ENCODE measurements at places on chromosomes 6 and 20.

GRCh38 chr20:60857708-60858107 is 394.4 kb upstream of the CDH4 start:
- DNase-seq: no peak

- DNase-seq: no peak
These were observed 40.2 kb downstream of the PLEKHG1 start for GRCh38 chr6:150639823-150640331.

- DNase-seq: peak; percentile 73
These were observed 796 bp downstream of the SENP6 start for GRCh38 chr6:75602246-75603105.

- DNase-seq: peak; percentile 72
These were observed 7.9 kb downstream of the NKX2-2 start for GRCh38 chr20:21505810-21506530.

DNA sequence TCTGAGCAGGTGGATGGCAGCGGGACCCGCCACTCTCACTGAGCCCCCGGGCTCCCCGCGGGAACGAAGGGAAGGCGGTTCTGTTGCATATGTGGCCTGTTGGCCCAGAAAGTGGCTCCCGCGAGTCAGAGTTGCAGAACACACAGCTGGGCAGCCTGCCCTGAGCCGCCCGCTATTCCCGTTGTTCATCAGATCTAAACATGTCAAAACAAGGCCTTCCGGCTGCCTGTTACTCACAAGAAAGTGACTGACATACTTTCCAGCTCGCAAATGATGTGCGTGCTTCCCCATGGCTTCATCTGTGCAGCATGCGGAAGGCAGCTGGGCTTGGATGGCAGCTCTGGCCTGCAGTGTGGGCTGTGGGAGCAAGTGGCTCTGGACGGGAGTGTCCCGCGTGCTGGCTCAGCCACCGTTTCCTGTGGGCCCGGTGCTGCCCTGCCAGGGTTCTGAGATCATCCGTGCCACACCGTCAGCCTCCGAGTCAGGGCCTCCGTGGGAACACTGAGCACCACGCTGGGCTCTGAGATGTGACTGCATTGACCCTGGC is 227.3 kb downstream of the ERMARD start:
- DNase-seq: no peak

DNA sequence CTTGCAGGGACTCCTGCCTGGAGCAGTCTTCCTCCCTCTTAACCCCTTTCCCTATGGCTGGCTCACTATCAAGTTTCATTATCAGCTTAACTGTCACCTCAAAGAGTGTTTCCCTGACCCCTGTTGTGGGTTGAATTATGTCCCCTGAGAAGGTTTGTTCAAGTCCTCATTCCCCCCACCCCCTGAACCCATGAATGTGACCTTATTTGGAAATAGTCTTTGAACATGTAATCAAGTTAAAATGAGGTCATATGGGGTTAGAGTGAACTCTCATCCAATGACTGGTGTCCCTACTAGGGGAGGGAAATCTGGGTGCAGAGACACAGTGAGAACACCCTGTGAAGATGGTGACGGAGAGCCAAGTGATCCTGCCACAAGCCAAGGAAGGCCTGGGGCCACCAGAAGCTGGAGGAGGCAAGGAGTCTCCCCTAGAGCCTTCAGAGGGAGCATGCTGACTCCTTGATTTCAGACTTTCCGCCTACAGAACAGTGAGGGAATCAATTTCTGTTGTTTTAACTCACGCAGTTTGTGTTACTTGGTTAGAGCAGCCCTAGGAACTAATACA is 165.2 kb upstream of the TOP1 start:
- peak; percentile 87 for DNase-seq

DNA sequence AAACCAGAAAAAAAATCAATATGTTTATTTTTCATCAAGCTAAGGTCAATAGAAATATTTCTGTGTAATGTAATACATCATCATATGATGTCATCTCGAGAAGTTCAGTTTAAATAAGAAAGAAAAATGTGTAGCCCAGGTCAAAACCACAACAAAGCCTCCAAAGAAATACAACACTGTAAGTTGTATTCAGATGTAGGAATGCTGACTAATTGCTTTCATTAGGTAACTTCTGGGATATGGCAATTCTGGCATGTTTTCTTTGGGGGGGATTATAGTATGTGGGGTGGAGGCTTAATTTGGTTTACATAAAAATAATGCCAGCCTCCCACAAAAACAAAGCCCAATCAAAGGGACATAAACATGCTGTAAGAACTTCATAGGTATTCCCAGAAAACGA is 881.8 kb upstream of the CITED2 start:
- DNase-seq: peak; percentile 38

GRCh38 chr20:40325006-40325568 is 363.9 kb downstream of the MAFB start:
- no peak for DNase-seq

DNA sequence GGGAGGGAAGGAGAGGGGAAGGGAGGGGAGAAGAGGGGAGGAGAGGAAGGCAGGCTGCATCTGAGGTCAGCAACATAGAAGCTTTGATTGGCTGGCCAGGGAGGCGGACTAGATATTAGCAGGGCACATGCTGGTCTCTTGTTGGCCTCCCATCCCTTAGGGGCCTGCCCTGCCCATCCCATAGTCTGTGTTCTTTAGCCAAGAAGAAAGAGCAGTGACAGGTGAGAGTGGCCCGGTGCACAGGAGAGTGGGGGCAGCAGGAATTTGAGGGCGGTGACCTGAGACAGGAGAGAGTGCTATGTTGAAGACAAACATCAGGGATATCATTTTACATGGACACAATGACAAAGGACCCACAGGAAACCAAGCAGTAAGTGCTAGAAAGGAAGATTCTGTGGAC is 413.5 kb downstream of the SYNE1 start:
- DNase-seq: no peak

GRCh38 chr20:38890497-38890818 is 35.8 kb upstream of the FAM83D start:
- peak; percentile 28 for DNase-seq

GRCh38 chr6:56025795-56026194 is 150.4 kb upstream of the BMP5 start:
- DNase-seq: no peak

DNA sequence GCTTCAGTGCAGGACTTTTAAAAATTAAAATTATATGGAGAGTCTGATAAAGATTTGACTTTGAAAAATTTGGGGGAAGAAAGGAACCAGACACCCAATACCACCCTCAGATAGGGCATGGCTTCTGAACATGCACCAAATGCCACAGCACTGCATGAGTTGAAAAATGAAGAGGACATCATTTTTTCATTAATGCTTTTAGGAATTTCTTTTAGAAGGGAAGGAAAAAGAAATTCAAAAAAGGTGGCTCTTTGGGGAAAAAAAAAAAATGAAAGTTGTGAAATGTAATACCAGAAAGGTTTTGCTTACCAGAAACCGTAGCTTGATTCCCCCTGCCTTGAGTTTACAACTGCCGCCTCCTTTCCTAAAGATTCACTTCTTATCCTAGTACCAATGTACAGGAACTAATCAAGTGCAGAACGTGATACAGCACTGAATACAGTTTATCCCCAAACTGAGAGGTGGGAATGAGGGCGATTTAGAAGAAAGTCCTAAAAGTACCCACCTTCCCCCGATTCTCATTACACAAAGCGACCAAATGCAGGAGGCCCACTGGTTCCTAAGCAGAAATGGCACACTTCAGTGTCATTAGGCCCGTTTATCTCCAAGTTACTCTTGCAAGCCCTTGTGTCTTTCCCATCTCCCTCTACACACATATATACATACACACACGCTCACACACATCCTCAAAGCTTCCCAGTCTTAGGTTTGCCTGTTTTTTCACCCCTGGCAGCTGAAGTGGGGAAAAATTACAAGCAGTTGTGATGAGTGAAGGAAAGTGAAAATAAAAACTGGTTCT is 2.8 kb downstream of the PPP1R10 start:
- no peak for DNase-seq

All from mesendoderm (in vitro differentiated cells).